Common myeloid progenitor, CD34-positive (primary cell): ENCODE measurements at places on chromosomes 2 and 18.

DNA sequence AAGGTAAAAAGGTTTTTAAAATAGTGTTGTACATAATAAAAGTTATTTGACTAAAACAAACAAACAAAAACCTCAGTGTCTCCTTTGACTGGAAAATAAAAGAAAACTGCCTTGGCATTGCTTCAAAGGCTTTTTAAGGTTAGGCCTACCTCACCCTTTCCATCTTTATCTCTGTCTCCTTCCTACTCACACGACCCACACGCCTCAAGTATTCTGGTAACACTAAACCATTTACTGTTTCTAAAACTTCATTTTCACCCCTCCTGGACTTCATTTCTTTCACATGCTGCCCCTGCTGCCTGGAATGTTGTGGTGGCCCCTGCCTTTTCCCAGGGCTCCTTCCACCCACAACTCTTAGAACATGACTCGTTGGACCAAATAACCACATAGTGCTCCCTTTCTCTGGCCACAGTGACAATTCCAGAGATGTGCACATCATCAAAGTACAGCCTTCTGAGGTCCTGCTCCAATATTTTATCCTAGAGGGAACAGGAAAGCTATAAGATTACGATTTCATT lies 54.0 kb downstream of the ERBB4 start:
- no peak overlapping the region for H3K27ac ChIP-seq
- no peak overlapping the region for H3K4me3 ChIP-seq
- H3K36me3 ChIP-seq, result no peaks in the 10 kb centered on the region
- H3K4me1 ChIP-seq, result no peaks in the 10 kb centered on the region

GRCh38 chr2:120520929-120521912 lies 175.3 kb downstream of the INHBB start:
- peaks cover 8% of the 10 kb centered on the region for H3K27me3 ChIP-seq
- H3K4me3 ChIP-seq, result no peak overlapping the region
- no peaks in the 10 kb centered on the region for H3K4me1 ChIP-seq
- H3K36me3 ChIP-seq, result no peaks in the 10 kb centered on the region
- no peak overlapping the region for H3K27ac ChIP-seq

DNA sequence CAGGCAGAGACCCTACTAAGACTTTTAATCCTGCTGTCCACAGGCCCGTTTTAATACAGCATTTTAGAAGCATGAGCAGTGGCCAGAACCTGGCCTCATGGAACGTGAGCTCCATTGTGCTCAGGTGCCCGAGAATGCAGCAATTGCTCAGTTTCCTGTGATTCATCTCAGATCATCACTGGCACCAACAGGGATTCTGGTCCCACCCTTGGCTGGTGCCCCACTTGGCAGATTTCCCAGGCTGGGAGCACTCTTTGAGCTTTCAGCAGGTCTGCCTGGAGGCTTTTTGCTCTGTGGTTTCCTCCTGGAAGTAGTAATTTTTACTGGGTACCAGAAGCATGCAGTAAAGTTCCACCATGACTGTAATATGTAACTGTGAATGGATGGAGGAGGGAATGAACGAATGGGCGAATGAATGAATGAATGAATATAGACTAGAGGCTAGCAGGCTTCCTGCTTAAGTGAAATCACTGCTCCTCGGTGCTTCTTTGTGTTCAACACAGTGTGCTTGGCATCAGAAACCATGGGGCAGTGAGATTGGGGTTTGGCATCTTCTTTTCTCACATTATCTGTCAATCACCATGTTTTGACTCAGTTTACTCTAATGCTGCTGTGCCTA lies 312.9 kb downstream of the PRKCE start:
- H3K4me1 ChIP-seq, result peaks cover 14% of the 10 kb centered on the region
- H3K27ac ChIP-seq, result no peak overlapping the region
- DNase-seq, result peak; percentile 62
- no peaks in the 10 kb centered on the region for H3K27me3 ChIP-seq
- no peaks in the 10 kb centered on the region for H3K36me3 ChIP-seq
- no peak overlapping the region for H3K4me3 ChIP-seq

DNA sequence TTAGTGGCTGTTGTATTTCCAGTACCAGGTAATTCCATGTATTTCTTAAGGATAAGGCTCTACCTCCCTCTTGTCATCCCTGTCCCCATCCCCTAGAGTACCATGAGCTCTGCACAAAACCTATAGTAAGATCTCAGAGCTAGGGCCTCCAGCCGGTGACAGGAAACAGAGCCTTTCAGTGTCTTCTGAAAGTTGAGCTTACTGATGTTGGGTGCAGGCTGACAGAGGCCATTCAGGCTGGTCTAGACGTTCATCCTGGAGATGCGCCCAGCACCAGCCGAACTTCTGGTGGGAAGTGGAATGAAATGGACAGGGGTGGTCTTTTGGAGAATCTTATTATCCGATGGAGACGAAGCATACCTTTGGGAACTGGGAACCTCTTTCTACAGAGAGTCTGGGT lies 16.7 kb upstream of the LYPD6B start:
- H3K4me1 ChIP-seq, result peaks cover 4% of the 10 kb centered on the region
- DNase-seq, result no peak

- no peaks in the 10 kb centered on the region for H3K36me3 ChIP-seq
- H3K4me3 ChIP-seq, result no peak overlapping the region
- DNase-seq, result peak; percentile 9
- no peak overlapping the region for H3K27ac ChIP-seq
- H3K27me3 ChIP-seq, result no peaks in the 10 kb centered on the region
- H3K4me1 ChIP-seq, result no peaks in the 10 kb centered on the region
Measured at GRCh38 chr2:62653582-62654422, 51.7 kb upstream of the EHBP1 start.

DNA sequence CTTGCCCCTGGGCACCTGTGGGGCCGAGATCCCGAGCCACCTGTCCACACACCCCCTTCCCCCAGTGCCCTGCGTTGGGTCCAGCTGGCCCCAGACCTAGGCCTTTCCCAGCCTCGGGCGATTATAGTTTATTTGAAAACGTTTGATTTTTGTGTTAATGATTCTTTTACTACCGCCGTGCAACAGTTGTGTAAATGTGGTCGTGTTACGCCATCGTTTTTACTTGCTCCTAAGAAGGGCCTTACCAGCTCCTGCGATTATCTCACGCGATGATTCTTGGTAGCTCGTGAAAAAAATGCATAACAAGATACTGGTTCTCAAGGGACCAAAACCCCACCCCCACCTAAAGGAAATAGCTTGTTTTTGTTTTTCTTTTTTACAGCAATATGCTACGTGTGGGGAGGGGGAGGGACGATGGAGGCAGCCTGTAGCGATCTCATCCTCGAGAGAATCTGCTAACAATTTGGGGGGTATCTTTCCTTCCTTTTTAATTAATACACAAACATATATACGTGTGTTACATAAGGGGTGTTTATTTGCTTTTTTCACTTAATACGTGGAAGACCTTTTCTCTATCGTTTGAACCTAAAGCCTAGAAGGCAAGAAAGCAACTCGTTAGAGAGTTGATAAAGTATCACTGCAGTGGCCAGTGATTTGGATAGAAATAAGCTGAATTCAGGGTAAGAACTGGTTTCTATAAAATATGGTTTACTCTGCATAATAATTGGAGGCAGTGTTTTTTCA lies 1.0 kb downstream of the ZDBF2 start:
- peak; percentile 53 for DNase-seq
- H3K27me3 ChIP-seq, result peaks cover 19% of the 10 kb centered on the region
- no peaks in the 10 kb centered on the region for H3K36me3 ChIP-seq
- peak overlapping the region; percentile 70 for H3K4me3 ChIP-seq
- peaks cover 12% of the 10 kb centered on the region for H3K4me1 ChIP-seq
- H3K27ac ChIP-seq, result no peak overlapping the region

DNA sequence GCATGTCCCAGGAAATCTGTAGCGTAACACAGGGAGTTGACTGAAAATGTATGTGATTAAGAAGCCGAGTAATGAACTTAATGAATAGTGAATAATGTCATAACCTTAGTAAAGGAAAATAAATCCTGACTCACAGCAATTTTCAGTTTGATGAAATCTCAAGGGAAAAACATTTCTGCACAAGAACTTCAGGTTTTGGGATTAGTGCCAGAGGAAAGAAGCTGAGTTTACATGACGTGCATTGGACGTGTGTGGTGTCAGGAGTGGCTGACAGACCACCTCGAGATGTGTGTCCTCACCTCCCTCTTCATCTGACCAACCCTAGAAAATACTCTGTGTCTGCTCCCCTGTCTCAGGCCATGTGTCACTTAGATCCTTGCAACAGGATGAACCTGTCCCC lies 39.1 kb downstream of the VWA3B start:
- no peak overlapping the region for H3K27ac ChIP-seq
- H3K4me3 ChIP-seq, result no peak overlapping the region
- no peak for DNase-seq
- H3K4me1 ChIP-seq, result no peaks in the 10 kb centered on the region
- H3K36me3 ChIP-seq, result no peaks in the 10 kb centered on the region

DNA sequence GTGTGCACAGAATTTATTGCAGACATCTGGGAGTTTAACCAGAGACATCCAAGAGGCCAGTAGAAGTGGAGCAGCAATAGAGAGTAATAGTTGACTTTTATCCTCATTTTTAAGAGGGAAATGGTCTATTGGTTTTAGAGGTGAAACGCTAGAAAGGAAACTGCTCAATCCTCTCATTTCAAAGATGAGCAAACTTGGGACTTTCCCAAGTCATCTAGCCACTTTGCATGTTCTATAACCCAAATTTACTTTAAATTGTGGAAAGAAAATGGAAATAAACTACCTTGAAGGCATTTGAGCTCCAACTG lies 601.7 kb downstream of the ARHGAP15 start:
- no peak overlapping the region for H3K27ac ChIP-seq
- no peaks in the 10 kb centered on the region for H3K4me1 ChIP-seq
- DNase-seq, result no peak
- no peak overlapping the region for H3K4me3 ChIP-seq
- H3K27me3 ChIP-seq, result no peaks in the 10 kb centered on the region

- H3K36me3 ChIP-seq, result no peaks in the 10 kb centered on the region
- DNase-seq, result no peak
- no peaks in the 10 kb centered on the region for H3K4me1 ChIP-seq
- peaks cover 12% of the 10 kb centered on the region for H3K27me3 ChIP-seq
- no peak overlapping the region for H3K4me3 ChIP-seq
Measured at GRCh38 chr2:120684289-120685065, 51.2 kb upstream of the GLI2 start.

DNA sequence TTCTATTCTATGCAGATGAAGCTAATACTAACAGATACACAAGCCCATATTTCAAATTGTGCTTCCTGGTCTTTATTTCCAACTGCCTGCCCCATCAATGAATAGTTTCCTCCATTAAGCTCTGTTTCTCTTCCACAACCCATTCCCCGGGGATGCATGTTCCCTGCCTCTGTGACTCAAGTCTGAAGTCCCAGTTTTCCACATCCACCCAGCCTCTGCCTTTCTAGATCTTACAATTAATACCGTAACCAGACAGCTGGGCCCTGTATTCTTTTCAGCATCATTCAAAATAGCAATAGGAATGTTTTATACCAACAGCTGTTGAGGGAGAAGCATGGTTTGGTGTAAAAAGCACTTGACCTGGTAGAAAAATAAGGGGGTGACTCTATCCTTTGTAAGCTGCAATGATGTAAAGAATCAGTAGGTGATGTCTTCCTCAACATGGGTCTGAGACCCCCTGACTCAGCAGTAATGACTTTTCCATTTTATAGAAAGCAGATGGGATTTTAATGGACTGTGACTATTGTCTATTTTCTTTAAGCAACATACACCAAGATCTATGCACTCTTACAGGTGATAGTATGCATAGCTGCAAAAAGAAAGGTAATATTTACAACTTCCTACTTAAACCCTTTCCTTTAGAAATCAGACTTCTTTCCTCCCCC lies 46.1 kb upstream of the DAPL1 start:
- no peak for DNase-seq
- peaks cover 9% of the 10 kb centered on the region for H3K27me3 ChIP-seq
- H3K36me3 ChIP-seq, result no peaks in the 10 kb centered on the region
- H3K4me1 ChIP-seq, result no peaks in the 10 kb centered on the region

- no peaks in the 10 kb centered on the region for H3K27me3 ChIP-seq
- H3K4me1 ChIP-seq, result no peaks in the 10 kb centered on the region
- no peak for DNase-seq
- H3K27ac ChIP-seq, result no peak overlapping the region
Measured at GRCh38 chr2:72694715-72695496, 130.9 kb downstream of the EXOC6B start.

GRCh38 chr2:41079011-41079410 lies 627.1 kb upstream of the SLC8A1 start:
- no peak for DNase-seq
- H3K36me3 ChIP-seq, result no peaks in the 10 kb centered on the region
- H3K4me1 ChIP-seq, result no peaks in the 10 kb centered on the region
- no peak overlapping the region for H3K4me3 ChIP-seq

GRCh38 chr2:217409949-217410680 lies 550.3 kb upstream of the TNP1 start:
- no peaks in the 10 kb centered on the region for H3K36me3 ChIP-seq
- no peaks in the 10 kb centered on the region for H3K4me1 ChIP-seq
- H3K27me3 ChIP-seq, result peaks cover 6% of the 10 kb centered on the region
- DNase-seq, result no peak

GRCh38 chr18:26487437-26487836 lies 60.9 kb downstream of the KCTD1 start:
- no peak overlapping the region for H3K4me3 ChIP-seq
- H3K27me3 ChIP-seq, result no peaks in the 10 kb centered on the region

DNA sequence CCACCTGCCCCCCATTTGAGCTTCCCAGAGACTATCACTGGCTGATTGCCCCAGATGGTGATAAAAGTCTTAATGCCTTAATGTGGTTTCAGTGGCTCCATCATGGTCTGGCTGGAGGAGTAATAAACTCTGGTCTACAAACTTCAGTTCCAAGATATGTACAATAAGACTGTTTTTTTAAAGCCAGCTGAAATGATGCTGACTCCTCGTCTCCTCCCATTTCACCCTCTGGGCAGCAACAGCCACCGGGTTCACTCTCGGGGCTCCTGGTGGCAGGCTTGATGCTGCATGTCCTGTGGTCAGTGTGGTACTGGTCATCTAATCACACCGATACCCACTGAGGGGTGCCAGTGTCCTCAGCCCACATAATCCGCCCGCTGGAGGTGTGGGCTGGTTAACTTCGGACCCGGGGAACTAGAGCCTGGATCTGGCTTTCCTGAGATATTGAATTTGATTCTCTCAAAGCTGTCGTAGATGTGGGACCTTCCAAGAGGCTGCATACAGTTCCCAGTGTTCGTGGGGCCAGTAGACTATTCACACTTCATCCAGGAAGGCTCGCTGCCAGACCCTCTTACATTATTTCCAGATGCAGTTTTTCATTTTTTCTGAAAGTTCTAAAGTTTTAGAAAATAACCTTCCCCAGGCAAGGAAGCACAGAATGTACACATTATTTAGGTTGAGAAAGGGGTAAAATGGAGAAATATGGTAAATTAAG lies 95.3 kb downstream of the GALR1 start:
- DNase-seq, result no peak
- peaks cover 3% of the 10 kb centered on the region for H3K27me3 ChIP-seq
- H3K4me1 ChIP-seq, result no peaks in the 10 kb centered on the region
- H3K36me3 ChIP-seq, result no peaks in the 10 kb centered on the region
- H3K27ac ChIP-seq, result no peak overlapping the region

- peaks cover 2% of the 10 kb centered on the region for H3K27me3 ChIP-seq
- H3K4me3 ChIP-seq, result no peak overlapping the region
- H3K4me1 ChIP-seq, result no peaks in the 10 kb centered on the region
- no peaks in the 10 kb centered on the region for H3K36me3 ChIP-seq
- no peak overlapping the region for H3K27ac ChIP-seq
Measured at GRCh38 chr2:19507137-19507536, 148.7 kb upstream of the OSR1 start.
